ENCODE measurements at places on chromosomes 3 and 15. TPM values are rescaled to one million over a fixed set of nuclear protein-coding genes. Genes with fewer than 3 reads are reported as not detected.

The IRAK2 gene
- 4.8 TPM for total RNA-seq

The ITIH1 gene
- total RNA-seq = under 0.01 TPM

DNA sequence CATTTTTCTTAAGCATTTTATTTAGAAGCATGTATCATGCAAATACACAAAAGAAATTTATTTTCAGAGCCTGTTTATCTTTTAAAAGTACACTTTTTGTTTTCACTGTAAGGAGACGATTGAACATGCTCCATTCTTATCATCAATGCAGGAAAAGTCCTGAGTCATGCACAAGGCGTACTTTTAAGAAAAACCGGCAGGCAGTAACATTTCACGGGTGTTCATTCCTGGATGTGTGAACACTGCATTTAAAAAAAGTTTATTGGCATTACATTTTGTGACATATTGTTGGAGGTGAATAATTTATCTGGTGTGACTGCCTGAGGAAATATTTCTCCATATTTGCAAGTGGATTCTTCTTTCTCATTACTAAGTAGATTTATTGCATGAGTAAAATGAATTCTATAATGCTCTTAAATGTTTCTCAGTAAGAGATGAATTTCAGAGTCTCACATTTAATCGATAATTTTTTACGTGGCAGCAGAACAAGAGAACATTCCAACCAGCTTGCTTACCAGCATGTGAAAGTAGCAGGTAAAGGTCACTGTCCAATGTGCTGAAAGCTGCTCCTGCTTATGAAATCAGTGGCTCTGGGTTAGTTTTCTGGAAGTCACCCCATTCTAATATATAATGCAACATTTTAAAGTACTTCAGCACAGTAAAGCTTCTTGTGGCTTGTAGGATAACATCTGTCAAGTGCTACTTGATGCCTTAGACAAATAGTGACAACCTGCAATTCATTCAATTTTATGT is 87.0 kb downstream of the SV2B start:
- peak; percentile 60 for DNase-seq

DNA sequence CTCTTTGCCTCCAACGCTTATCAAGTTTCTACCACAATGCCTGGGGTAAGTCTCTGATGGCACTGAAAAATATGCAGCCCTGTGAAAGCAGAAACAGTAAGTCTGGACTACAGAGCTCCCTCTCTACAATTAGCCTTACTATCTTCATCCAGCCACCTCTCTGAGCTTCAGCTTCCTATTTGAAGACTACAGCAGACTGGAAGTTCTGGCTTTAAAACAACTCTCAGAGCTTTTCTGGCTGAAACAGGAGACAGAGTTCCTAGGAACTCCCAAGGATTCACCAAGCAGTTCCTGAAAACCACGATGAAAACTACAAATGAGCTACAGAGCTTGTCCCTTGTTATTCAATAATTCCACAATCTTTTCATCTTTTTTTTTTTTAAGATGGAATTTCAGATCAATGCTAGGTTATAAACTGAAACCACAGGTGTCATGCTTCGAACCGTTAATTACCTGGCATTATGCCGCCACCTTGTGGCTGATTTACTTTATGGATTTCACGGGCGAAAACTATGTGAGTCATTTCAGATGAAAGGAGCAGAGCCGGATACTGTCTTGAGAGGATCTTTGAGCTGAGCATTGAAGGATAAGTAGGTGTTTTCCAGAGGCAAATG is 3.9 kb downstream of the CRYGS start:
- DNase-seq = peak; percentile 81

GRCh38 chr3:161171113-161171512 is 50.0 kb upstream of the NMD3 start:
- DNase-seq = no peak

GRCh38 chr15:25057574-25057973 is 102.8 kb downstream of the SNRPN start:
- DNase-seq = no peak

DNA sequence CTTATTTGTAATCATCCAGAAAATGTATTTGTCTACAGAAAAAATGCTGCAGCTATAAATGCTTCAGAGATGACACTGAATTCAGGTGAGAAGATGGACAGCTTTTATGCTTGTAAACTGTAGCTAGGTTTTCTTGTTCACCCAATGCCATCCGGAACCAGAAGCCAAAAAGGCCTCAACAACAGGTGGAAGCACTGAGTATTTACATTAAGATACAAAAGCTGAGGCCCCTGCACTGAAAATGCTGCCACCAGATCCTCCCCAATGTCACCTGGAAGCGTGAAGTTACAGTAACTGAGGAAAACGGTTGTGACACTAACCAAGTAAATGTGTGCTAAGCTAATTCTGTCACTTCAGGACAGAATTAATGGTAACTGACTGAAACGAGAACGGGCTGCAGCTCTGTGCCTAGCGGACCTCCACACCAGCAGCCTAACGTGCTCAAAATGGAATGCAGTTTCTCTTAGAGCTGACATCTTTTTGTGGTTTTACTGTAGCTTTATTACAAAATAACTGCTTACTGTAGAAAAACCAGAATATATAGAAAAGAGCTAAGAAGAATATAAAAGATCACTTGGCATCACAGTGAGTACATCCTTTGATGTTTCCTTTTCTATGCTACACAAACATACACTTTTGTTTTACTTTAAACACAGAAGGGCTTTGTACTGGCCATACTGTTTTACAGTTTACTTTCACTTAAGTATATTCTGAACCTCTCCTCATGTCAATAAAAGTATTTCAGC is 7.6 kb downstream of the CHSY1 start:
- no peak for DNase-seq

- DNase-seq = no peak
Observed at GRCh38 chr3:171374661-171375285, 85.4 kb downstream of the TNIK start.

GRCh38 chr15:85403745-85404144 is 23.3 kb downstream of the AKAP13 start:
- no peak for DNase-seq
